ENCODE measurements at places on chromosomes 7 and 10.

- no peak for DNase-seq
Measured at GRCh38 chr7:70632400-70632799, 499.5 kb upstream of the GALNT17 start.

GRCh38 chr10:2929480-2930258, 137.7 kb upstream of the PFKP start:
- DNase-seq: no peak

DNA sequence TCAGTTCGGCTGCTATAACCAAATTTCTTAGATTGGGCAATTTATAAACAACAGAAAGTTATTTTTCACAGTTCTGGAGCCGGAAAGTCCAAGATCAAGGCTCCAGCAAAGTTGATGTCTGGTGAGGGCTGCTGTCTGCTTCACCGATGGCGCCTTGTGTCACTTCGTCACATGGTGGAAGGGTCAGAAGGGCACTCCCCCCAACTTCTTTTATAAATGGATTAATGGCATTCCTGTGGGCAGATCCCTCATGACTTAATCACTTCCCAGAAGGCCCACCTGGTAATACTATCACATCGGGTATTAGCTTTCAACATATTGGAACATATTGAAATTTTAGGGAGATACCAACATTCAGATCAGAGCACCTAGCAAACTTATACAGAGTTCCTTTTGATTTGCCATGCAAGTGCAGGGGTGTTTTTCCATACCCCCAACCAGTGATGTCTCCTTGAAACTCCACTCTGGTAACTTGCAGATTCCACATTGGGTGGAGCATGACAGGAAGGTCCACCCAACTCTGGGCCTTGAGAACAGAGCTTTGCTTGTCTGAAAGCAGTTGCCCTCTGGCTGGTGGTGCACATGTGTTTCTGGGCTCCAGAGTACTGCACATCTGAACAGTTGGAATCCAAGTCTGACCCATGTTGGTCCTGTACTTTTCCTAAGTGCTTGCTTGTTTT, 85.1 kb upstream of the KMT2E start:
- DNase-seq: no peak

- DNase-seq: no peak
Measured at GRCh38 chr10:9291081-9291480, 1236.6 kb downstream of the GATA3 start.

- no peak for DNase-seq
Measured at GRCh38 chr7:1144269-1144771, 15.7 kb downstream of the ZFAND2A start.

DNA sequence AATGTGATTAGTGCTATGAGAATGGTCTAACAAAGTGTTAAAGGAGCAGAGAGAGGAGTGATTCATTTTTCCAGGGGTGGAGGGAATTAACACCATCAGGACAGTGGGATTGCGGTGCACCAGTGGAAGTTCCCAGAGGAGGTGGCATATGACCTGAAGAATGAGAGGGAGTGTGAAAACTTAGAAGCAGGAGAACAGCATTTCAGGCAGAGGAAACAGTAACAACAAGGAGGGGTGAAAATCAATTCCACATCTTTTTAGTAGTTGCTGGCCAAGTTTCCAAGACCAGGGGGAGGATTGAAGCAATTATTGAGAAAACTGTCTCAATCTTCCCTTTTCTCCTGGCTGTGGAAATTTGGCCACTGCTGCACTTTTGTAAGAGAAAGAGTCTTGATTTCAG, 23.7 kb upstream of the CCDC172 start:
- no peak for DNase-seq
